ENCODE measurements at places on chromosomes 5 and 9.

- no peak for DNase-seq
- H3K4me3 ChIP-seq, result no peak overlapping the region
These were observed 286.3 kb upstream of the VLDLR start for GRCh38 chr9:2335260-2335659.

- H3K4me3 ChIP-seq, result no peak overlapping the region
- H3K27ac ChIP-seq, result no peak overlapping the region
- no peak for DNase-seq
- H3K4me1 ChIP-seq, result no peaks in the 10 kb centered on the region
- H3K36me3 ChIP-seq, result no peaks in the 10 kb centered on the region
These were observed 45.7 kb upstream of the GPR151 start for GRCh38 chr5:146561711-146562110.

GRCh38 chr5:148343046-148343407 is 7.7 kb downstream of the SPINK9 start:
- DNase-seq, result peak; percentile 78
- H3K27me3 ChIP-seq, result no peaks in the 10 kb centered on the region
- H3K4me3 ChIP-seq, result no peak overlapping the region
- no peaks in the 10 kb centered on the region for H3K4me1 ChIP-seq
- no peaks in the 10 kb centered on the region for H3K36me3 ChIP-seq
- no peak overlapping the region for H3K27ac ChIP-seq

- H3K36me3 ChIP-seq, result no peaks in the 10 kb centered on the region
- H3K4me3 ChIP-seq, result no peak overlapping the region
- DNase-seq, result no peak
- H3K27ac ChIP-seq, result no peak overlapping the region
These were observed 173.0 kb downstream of the HINT1 start for GRCh38 chr5:130992095-130992494.

DNA sequence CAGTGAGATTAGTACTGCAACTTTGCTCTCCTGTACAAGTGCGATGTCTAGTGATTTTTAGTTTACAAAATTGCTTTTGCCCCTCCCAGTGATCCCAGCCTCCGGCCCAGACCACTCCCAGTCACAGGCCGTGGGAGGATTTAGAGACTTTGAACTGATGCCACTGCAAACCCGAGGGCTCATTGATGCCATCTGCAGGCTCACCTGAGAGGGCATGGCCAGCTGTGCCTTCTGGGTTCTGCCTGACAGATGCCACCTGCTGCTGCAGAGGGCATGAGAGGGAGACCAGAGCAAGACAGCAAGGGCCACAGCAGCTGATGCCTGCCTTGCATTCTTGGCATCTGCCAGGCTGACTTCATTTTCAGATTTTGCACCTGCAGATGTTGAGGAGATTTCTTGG is 593.8 kb downstream of the CDK5RAP2 start:
- H3K27me3 ChIP-seq, result no peaks in the 10 kb centered on the region
- no peak for DNase-seq
- no peaks in the 10 kb centered on the region for H3K4me1 ChIP-seq
- no peak overlapping the region for H3K27ac ChIP-seq
- no peaks in the 10 kb centered on the region for H3K36me3 ChIP-seq

GRCh38 chr5:26245321-26245720 is 793.1 kb downstream of the CDH9 start:
- no peak for DNase-seq
- H3K4me1 ChIP-seq, result no peaks in the 10 kb centered on the region
- H3K27me3 ChIP-seq, result no peaks in the 10 kb centered on the region
- H3K36me3 ChIP-seq, result no peaks in the 10 kb centered on the region
- no peak overlapping the region for H3K4me3 ChIP-seq

- no peaks in the 10 kb centered on the region for H3K36me3 ChIP-seq
- DNase-seq, result no peak
- H3K27ac ChIP-seq, result no peak overlapping the region
- no peak overlapping the region for H3K4me3 ChIP-seq
These were observed 208.0 kb downstream of the SGCD start for GRCh38 chr5:156534906-156535485.

GRCh38 chr5:171673328-171673727 is 112.3 kb upstream of the SMIM23 start:
- DNase-seq, result no peak
- H3K4me1 ChIP-seq, result no peaks in the 10 kb centered on the region
- H3K4me3 ChIP-seq, result no peak overlapping the region
- H3K27ac ChIP-seq, result no peak overlapping the region

GRCh38 chr9:2132484-2133082 is 117.4 kb downstream of the SMARCA2 start:
- H3K4me3 ChIP-seq, result no peak overlapping the region
- H3K36me3 ChIP-seq, result no peaks in the 10 kb centered on the region
- H3K27ac ChIP-seq, result no peak overlapping the region

DNA sequence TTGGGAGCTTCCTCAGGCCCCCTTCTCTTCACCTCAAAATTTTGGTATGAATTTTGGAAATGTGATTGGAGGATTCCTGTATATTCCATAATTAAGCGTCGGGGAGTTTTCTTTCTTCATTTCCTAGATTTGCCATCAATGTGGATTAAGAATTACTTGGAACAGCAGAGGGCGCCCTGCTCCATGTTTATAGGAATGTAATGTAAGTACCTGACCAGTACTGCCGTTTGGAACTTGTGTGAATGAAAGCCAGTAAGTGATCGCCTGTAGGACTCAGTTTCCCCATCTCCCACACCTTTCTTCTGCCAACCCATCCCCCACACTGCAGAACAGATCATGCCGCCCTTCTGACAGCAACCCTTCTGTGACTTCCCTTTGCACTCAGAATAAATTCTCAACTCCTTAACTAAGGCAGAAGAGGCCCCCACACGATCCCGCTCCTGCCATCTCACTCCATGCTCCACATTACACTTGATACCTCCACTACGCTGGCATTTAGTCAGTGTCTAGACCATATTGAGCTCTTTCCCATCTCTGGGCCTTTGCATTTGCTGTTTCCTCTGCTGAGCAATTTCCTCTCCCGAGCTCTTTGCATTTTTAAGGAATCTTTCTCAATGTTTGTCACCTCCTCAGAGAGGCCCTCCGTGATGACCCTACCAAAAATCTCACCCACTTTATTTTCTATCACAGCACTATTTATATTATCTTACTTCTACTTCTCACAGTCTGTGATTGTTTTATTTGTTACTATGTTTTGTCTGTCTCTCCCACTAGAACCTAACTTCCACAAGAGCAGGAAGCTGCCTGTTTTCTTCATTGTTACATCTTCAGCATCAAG is 79.5 kb upstream of the HTR4 start:
- H3K27ac ChIP-seq, result no peak overlapping the region
- no peaks in the 10 kb centered on the region for H3K4me1 ChIP-seq
- DNase-seq, result peak; percentile 88
- no peaks in the 10 kb centered on the region for H3K36me3 ChIP-seq
- no peak overlapping the region for H3K4me3 ChIP-seq

DNA sequence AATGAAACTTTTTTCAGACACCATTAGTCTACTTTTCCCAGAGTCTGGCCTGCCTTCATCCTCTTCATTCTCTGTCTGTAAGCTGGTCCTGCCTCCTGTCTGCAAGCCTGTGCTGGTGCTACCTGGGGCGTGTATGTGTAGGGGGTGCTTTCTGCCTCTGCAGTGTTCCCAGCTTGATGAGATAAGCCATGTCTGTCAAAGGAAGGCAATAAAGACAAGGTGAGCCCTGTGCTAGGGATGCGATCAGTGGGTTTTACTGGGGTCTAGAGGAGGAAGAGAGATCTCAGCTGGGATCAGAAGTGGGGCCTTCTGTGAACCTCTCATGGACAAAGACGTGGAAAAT is 78.0 kb upstream of the TGFBR1 start:
- no peak overlapping the region for H3K27ac ChIP-seq
- H3K4me1 ChIP-seq, result no peaks in the 10 kb centered on the region
- no peaks in the 10 kb centered on the region for H3K36me3 ChIP-seq
- no peak for DNase-seq

DNA sequence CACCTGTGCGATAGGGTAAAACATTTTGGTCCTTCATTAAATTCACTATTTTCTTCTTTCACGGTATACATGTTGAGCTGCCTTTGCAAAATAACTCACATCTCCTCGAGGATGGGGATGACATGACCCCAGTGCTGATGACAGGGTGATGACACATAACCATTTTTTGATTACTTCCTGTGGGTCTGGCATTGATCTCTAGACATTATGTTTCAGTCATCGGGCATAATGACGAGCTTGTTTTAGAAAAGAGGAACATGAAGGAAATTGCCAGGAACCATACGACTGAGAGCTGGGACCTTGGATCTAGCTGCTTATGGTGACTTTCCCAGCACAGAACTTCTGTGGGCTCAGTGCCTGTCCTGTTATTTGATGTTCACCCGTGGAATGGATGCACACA is 25.2 kb downstream of the COL5A1 start:
- no peak overlapping the region for H3K4me3 ChIP-seq
- no peaks in the 10 kb centered on the region for H3K27me3 ChIP-seq
- no peaks in the 10 kb centered on the region for H3K4me1 ChIP-seq
- H3K27ac ChIP-seq, result no peak overlapping the region
- no peaks in the 10 kb centered on the region for H3K36me3 ChIP-seq

- no peaks in the 10 kb centered on the region for H3K36me3 ChIP-seq
- no peak for DNase-seq
- H3K4me1 ChIP-seq, result no peaks in the 10 kb centered on the region
- no peak overlapping the region for H3K4me3 ChIP-seq
These were observed 111.1 kb upstream of the DPYSL3 start for GRCh38 chr5:147621016-147621415.

- H3K36me3 ChIP-seq, result no peaks in the 10 kb centered on the region
- no peak overlapping the region for H3K27ac ChIP-seq
- no peak overlapping the region for H3K4me3 ChIP-seq
- no peaks in the 10 kb centered on the region for H3K27me3 ChIP-seq
- DNase-seq, result no peak
These were observed 217.6 kb downstream of the NDUFS4 start for GRCh38 chr5:53777864-53778618.

GRCh38 chr5:139709582-139710318 is 61.6 kb downstream of the CXXC5 start:
- DNase-seq, result no peak
- no peaks in the 10 kb centered on the region for H3K36me3 ChIP-seq
- no peak overlapping the region for H3K27ac ChIP-seq
- peaks cover 10% of the 10 kb centered on the region for H3K4me1 ChIP-seq
- peaks cover 22% of the 10 kb centered on the region for H3K27me3 ChIP-seq

DNA sequence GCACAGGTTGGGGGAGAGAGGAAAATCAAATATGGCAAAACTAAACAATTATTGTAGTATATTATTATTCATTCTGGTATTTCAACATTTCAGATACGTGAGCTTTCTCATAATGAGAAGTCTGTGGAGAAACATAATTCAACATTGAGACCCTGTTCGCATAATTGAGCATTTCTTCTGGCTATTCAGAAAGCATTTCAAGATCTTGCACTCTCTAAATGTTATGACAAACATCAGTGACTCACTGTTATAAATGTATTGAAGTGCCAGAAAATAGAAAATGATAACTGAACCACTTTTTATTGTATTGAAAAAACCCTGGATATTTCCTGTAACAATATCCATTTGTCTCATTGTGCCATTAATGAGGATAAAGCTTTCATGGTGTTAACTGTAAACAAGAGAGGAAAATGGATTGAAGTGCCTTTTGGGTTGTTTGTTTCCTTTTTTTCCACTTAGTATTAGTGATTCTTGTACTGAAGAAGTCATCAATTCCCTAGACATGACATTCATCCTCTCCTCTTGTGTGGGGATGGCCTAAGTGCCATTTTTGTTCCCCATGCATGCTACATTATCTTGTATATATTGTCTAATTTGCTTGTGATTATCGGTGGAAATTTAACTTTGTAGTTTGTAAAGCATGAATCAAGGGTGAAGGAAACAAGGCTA is 124.6 kb downstream of the CAMK4 start:
- H3K27me3 ChIP-seq, result no peaks in the 10 kb centered on the region
- no peaks in the 10 kb centered on the region for H3K36me3 ChIP-seq
- H3K4me3 ChIP-seq, result no peak overlapping the region
- no peaks in the 10 kb centered on the region for H3K4me1 ChIP-seq

GRCh38 chr9:31146485-31147166 is 1237.8 kb upstream of the ACO1 start:
- H3K4me3 ChIP-seq, result no peak overlapping the region
- H3K36me3 ChIP-seq, result no peaks in the 10 kb centered on the region
- no peak for DNase-seq
- H3K27me3 ChIP-seq, result no peaks in the 10 kb centered on the region
- H3K27ac ChIP-seq, result no peak overlapping the region

GRCh38 chr5:133304707-133305216 is 252.9 kb downstream of the HSPA4 start:
- no peaks in the 10 kb centered on the region for H3K27me3 ChIP-seq
- no peak overlapping the region for H3K27ac ChIP-seq
- no peaks in the 10 kb centered on the region for H3K4me1 ChIP-seq
- no peak for DNase-seq
- no peaks in the 10 kb centered on the region for H3K36me3 ChIP-seq

DNA sequence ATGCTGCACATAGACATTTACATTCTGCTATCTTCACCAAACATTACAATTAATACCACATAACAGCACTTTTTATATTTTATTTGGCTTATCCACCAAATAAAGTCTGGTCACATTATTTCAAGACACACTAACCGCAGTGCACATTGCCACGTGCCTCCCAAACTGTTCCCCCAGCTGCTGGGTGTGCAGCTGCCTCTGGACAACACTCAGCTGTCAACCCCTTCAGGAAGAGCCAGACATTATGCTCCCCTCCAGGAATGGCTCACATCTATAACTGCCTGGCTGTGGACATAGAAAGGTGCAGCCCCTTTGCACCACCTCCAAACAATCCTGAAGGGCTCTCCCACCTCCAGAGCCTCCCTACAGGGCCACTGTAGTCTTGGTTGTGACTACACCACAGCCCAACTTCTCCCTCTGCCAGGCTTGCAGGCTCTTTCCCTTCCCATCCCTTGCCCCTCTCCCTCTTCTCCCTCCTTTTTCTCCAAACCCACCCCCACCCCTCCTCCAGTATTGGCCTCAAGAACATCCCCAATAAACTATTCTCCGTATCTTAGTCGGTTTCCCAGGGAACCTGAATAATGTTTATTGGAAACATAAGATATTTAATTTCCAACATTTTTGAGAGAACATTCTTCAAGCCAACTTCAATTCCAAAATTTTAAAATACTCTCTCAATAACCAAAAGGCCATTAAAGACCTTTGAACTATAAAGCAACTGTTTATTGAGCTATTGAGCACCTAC is 372.3 kb downstream of the CTNND2 start:
- no peak overlapping the region for H3K27ac ChIP-seq
- H3K27me3 ChIP-seq, result no peaks in the 10 kb centered on the region
- no peak for DNase-seq
- no peaks in the 10 kb centered on the region for H3K36me3 ChIP-seq

- DNase-seq, result no peak
- no peaks in the 10 kb centered on the region for H3K27me3 ChIP-seq
- H3K27ac ChIP-seq, result no peak overlapping the region
- H3K36me3 ChIP-seq, result no peaks in the 10 kb centered on the region
These were observed 261.3 kb downstream of the SGCD start for GRCh38 chr5:156588306-156588705.
